ENCODE measurements at places on chromosomes 5 and 9.

GRCh38 chr5:109620651-109621050 lies 69.1 kb upstream of the MAN2A1 start:
- no peak for DNase-seq

DNA sequence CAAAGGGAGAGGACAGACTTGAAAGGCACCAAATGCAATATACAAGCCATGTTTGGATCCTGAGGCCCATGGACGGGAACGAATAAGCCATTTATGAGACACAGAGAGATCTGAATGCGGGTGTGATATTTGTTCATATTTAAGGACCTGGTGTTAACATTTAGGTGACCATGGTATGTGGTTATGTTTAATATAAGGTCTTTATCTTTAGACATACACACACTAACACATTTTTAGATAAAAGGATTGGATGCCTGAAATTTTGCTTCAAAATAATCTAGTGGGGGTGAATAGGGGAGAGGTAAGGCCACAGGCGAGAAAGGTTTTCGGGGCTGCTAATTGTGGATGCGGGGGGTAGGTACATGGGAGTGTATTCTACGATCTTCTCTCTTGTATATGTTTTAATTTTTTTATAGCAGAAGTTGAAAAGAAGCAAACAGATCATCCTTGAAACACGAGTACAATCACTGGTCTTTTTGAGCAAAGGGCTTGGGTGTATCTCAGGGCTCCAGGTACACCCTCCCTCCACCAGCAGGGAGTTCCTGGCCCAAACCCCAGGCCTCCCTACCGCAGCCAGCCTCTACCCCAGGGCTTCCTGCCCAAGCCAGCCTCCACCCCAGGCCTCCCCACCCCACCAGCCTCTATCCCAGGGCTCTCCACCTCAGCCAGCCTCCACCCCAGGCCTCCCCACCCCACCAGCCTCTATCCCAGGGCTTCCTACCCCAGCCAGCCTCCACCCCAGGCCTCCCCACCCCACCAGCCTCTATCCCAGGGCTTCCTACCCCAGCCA lies 12.2 kb downstream of the AKNA start:
- DNase-seq, result no peak

GRCh38 chr5:5308319-5308718 lies 114.2 kb upstream of the ICE1 start:
- no peak for DNase-seq

DNA sequence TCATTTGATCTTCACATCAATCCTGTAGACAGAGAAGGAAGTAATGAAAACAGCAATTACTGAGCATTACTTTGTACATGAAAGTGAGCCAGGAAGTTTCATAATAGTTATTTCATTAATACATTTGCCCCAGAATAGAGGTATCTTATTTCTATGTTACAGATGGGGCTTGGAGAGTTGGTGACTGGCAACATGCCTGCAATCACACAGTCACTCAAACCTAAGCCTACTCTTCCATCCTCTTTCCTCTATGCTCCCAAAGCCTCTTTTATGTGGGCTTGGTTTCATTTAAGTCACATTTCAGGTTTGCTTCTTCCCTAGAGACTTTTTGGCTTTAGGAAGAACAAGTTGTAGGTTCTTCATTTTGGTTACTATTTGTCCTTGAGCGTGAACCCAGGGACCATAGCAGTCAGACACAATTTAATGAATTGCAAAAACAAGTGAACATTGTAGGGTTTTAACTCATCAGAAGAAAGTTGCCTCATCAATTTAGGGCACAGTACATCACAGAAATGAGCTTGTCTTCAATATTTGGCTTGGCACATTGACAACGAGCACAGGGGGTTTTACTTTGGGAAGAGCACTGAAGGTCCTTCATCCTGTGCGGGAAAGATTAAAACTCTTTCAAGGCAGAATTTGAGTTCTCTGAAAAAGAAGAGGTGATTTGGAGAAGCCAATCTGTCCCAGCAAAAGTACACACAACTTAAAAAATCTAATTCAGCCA lies 381.1 kb downstream of the TMEM38B start:
- DNase-seq, result no peak

DNA sequence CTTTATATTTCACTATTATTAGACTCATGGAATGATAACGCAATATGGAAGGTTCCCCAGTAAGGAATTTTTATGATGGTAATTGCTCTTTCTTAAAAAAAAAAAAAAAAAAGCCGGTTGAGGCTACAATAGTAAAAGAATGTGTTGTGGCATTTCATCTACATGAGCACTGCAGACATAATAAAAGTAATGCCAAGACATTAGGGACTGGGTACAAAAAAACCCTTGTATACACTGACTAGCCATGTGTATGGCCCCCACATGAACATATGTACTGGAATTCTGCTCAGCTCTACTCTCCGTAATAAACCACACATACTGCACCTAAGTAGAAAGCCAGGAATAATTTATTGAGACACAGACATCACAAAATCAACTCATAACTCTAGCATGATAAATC lies 218.4 kb downstream of the ADAMTS6 start:
- DNase-seq, result no peak

DNA sequence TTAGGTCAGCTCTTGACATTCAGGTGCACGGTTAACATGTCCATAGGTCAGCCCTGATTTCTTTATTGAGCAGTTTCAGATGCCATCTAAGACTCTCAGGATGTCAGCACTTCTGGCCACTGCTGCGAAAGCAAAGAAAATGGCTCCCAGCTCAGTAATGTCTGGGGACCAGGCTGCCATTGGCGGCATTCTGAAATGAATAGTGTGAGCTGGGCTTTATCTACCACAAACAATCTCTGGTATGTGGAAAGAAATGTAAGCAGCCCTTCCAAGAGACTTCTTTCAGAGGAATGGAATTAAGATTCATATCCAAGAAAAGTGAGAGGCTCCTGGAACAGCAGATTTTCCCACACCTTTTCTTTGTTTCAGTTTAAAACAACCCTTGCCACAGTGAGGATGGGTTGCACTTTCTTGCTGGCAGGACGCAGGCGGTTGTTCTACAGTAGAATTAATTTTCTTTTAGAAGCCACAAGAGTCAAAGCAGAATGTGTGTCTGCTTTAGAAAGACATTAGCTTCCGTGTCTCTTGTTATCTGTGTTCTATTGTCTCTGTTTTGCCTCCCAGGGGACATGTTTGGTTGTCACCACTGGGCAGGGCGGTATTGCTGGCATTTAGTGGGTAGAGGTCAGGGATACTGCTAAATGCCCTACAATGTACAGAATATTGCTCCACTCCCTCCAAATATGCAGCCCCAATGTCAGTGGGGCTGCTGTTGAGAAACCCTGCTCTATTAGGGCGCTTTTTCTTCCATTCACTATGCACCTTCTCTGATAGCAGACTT lies 149.9 kb upstream of the ANKH start:
- no peak for DNase-seq

GRCh38 chr5:75152860-75153259 lies 83.8 kb downstream of the ANKRD31 start:
- no peak for DNase-seq

DNA sequence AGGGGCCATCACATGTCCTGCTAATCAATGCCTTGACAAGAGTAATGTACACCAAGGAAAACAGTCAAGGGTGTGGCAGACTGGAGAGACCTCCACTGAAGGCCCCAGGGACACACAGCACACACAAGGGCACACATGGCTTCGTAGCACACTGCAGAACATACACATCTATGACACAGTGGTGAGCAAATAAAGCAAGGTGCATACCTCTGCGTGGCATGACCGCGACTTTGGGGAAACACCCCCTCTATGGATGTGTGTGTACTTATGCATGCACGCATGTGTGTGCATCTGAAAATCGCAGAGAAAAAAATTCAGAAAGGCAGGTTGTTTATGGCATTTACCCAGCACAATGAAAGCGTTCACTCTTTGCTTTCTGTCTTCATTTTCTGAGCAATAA lies 20.5 kb downstream of the SEMA4D start:
- DNase-seq, result peak; percentile 51

GRCh38 chr9:99824378-99825171 lies 2.9 kb downstream of the NR4A3 start:
- peak; percentile 44 for DNase-seq

GRCh38 chr5:147336876-147337275 lies 102.0 kb downstream of the STK32A start:
- no peak for DNase-seq

DNA sequence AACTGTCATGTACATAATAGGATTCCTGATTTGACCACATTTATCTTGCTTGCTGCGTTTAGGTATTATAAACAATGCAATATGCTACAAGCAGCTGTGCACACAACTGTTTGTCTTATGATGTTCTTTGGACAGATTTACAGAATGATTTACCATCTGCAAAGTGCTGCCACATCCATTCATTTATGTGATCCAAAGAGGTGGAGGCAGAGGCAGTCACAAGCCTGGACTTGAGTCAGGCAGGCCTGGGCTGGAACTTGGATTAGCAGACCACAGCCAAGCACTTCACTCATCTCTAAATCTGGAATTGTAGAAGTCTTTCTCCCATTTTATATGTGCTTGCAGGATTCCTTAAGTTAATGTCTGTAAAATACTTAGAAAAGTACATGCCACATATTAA lies 149.0 kb downstream of the INSYN2B start:
- no peak for DNase-seq

DNA sequence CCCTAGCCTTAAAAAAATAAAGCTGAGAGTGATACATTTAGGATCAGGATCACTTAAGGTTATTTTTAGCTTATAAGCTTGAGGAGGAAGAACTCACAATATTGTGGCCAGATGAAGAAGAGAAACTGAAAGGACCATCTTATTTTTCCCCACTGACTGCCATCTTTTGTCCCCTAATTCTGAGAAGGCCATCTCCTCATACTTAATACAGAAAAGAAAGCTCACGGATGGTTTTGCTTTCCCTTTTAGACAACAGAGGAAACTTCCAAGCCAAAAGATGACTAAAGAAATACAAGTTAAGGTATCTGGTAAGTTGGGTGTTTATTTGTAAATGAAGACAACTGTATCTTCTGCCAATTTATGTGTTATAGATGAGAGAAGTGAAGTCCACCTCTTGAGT lies 36.4 kb downstream of the ERAP1 start:
- DNase-seq, result no peak

- no peak for DNase-seq
Observed at GRCh38 chr5:83741571-83741970, 20.9 kb upstream of the HAPLN1 start.

DNA sequence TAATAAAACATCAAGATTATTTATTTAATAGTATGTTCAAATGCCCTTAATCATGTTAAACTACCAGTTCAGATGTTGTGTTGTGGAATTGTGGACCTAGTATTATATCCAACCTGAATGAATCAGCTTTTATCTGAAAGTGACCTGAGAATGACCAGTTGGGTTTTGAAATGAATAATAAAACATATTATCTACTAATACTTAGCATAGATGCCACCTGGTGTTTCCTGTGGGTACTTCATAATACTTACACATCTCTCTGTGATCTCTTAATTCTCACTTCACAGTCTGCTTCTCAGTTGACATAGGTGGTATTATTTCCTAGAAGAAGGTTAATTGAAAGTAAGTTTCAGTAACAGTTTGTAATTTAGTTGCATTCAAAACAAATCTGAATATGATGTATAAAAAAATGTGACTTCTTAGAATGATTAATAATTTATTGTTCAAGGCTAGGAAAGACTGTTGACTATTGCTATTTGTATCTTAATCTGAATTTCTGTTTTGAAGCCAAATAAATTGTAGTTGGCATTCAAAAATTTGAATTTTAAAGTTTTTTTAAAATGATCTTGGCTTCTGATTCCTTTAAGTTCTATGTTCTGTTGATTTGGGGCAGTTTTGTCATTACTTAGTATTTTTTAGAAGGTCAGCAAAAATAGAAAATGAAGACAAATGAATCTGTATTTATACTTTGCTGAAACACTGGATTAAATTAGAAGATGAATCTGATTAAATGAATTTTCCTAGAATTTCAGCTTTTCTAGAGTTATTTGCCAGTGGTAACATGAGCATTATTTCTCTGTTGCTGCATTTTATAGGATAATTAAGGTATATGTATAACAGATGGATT lies 48.2 kb downstream of the KIF2A start:
- DNase-seq, result no peak

GRCh38 chr9:135078361-135078821 lies 9.1 kb upstream of the OLFM1 start:
- no peak for DNase-seq

GRCh38 chr5:153626836-153627235 lies 136.4 kb downstream of the GRIA1 start:
- DNase-seq, result no peak

DNA sequence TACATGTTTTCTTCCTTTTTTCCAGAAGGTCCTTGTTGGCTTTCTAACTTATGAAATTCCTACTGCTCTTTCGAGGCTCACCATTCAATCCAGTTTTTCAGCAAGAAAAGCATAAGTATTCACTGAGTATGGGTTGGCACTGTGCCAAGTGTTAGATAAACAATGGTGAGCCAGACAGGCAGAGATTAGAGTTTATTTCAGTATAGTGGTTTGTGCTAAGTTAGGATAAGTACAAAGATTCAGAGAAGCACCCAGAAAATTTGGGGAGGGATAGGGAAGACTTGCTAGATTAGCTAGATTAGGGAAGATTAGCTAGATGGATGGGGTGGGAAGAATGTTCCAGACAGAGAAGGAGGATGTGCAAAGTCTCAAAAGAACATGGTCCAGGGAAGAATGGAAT lies 122.9 kb downstream of the OXCT1 start:
- no peak for DNase-seq

GRCh38 chr5:67089200-67089725 lies 107.3 kb downstream of the CD180 start:
- DNase-seq, result no peak

- no peak for DNase-seq
Observed at GRCh38 chr5:139776861-139777260, 18.7 kb upstream of the PSD2 start.

GRCh38 chr9:107569174-107569573 lies 79.6 kb upstream of the KLF4 start:
- no peak for DNase-seq

GRCh38 chr5:22892441-22892840 lies 39.3 kb upstream of the CDH12 start:
- no peak for DNase-seq

DNA sequence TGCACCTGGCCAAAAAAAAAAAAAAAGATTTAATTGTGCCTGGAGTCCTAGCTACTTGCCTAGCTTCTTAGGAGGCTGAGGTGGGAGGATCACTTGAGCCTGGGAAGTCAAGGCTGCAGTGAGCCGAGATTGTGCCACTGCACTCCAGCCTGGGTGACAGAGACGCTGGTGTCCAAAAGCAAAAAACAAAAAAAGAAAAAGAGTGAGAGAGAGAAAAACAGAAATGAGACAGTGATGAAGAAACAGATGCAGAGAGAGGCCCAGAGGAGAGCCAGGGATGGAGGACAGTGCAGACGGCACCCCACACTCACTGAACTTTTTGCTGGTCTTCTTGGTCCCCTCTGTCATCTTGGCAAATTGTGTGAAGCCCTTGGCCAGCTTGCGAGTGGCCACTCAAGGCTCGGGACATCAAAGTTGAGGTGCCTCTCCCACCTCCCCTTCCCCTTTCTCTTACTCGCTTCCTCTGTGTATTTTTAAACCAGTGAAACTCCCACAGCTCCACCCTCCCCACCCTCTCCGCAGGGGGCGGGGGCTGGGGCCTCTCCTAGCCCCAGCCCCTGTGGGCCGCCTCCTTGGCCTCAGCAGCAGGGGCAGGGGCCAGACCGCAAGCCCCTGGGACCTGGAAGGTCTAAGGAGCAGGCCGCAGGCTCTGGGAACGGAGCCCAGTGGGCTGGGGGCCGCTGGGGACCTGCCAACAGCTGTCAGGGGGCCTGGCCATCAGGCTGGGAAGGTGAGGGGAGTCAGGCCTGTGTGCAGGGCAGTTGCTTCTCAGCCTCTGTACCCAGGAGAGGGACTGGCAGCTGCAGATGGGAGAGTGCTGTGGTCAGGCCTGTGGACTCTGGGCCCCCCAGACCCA lies at the start of gene SH2D3C:
TSS of gene SH2D3C (minus strand) at position 387 of the 856 bp plus-strand sequence. CDS start at position 348, 39 bp downstream.
- DNase-seq, result no peak
